Inflammatory macrophage (primary cell): ENCODE measurements at places on chromosomes 3 and 15.

- peak; percentile 46 for DNase-seq
Measured at GRCh38 chr15:101014921-101015841, 96.0 kb downstream of the LRRK1 start.

DNA sequence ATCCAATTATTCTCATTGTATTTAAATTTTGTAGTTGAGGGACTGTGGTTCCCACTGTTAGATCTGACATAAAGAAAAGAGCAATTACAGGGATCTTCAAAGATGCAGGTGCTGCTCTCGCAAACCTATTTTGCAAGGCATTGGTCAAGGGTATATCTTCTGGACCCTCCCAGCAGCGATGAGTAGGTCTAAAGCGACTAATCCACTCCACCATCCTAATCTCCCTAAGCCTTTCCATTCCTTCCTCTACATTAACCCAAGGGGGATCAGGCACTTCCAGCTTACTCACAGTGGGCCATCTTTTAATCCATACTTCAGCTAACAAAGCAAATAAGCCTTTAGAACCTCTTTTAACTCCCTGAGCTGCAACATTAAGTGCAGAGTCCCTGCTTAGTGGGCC, 37.0 kb upstream of the CPOX start:
- DNase-seq = no peak

DNA sequence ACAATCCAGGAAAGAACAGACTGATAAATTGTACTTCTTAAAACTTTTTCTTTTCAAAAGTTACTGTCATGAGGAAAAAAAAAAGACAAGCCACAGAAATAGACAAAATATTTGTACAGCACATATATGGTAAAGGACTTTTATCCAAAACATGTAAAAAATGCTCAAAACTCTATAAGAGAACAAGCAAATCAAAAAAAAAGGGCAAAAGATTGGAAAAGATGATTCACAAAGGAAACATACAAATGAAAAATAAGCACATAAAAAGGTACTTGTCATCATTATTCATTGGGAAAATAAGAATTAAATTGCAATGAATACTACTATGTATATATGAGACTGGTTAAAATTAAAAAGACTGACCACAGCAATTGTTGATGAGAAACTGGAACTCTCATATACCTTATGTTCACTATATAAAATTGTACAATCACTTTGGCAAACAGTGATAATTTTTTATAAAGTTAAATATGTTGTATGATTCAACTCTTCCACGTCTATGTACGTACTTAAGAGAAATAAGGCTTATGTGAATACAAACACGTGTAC, 39.7 kb downstream of the DIPK2A start:
- no peak for DNase-seq

DNA sequence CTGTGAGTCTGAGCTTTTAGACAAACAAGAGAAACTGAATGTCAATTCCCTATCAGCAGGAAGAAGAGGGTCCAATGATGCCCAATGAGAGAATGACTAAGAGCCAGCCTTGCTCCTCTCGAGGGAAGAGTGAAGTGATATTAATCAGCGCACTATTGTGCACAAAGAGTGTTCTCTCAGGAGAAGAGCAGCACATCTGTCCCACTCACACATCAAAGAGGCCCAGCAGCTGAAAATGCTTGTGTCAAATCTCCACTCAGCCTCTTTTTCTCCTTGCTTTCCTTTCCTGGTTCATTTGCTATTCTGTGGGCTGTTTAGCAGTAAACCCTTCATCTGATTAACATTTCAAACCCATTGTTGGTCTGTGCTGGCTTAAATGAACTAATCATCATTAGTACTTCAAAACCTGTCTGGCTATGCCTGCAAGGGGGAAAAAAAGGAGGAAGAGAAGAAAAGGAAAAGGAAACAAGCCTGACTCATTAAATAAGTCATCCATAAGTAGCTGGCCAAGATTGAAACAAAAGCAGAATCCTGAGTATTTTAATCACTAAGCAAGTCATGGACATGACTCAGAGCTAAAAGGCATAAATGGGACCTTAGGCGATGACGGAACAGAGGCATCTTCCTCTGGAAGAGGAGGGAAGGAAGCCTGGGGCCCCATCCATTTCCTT, 912.7 kb downstream of the TUSC7 start:
- no peak for DNase-seq

DNA sequence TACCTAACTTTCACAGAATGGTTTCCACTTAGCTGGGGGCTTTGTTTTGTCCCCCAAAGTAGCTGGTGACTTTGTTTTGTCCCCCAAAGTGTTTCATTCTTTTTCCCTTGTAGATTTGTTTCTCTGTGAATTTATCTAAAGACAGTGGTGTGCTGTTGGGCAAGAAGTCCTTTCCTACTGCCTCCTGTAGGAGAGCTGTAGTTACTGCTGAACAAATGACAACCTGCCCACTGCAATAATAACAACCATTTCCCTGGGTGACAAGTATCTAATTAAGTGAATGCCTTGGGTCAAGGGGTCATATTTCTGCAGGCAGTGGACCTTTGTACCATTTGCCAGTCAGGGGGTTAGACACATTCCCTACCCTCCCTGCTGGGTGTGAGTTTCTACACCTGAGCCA, 125.4 kb upstream of the BFSP2 start:
- no peak for DNase-seq

GRCh38 chr3:126928921-126929474, 53.9 kb upstream of the PLXNA1 start:
- no peak for DNase-seq
